SHP77 treated with DMSO at 0.1 percent for 48 hours (cell line): ENCODE measurements at places on chromosomes 16 and 17.

GRCh38 chr16:21219551-21219950, 8.2 kb upstream of the ZP2 start:
- DNase-seq, result no peak

DNA sequence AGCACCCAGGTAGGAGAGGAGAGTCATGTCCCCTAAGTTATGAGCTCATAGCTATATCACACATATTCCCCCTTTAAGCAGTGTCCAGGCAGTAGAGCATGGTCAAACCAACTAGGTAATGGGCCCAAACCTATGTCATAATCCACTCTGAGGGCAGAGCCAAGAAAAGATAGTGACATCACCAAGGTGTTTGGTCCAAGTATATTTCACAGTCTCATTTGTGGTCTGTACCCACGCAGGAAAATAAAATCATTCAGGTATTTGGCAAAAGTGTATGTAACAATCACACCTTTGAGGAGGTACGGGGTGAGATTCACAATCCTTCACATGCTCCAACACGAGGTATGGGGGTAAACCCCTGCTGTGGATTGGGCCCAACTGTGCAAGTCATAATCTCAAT, 2112.8 kb downstream of the TP53TG3F start:
- no peak for DNase-seq

DNA sequence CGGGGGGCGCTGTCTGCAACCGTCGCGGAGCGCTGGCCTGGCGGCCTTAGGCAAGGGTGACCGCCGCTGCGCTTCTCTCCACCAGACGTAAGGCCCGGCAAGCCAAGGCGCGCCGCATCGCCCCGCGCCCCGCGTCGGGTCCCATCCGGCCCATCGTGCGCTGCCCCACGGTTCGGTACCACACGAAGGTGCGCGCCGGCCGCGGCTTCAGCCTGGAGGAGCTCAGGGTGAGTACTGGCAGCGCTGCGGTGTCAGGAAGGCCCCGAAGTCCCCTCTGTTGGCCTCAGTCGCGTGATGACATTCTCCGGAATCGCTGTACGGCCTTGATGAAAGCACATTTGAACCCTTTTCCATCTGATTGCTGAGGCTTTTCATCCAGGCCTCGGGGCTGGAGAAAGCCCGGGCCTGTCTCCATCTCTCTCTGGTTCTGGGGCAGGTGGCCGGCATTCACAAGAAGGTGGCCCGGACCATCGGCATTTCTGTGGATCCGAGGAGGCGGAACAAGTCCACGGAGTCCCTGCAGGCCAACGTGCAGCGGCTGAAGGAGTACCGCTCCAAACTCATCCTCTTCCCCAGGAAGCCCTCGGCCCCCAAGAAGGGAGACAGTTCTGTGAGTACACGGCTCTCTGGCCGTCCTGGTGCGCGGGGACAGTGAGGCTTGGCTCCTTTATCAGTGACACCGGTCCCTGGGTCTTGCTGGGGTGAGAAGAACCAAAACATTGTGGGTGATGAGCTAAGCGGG, 831 bp downstream of the RPL13 start:
- no peak for DNase-seq

- DNase-seq, result no peak
These were observed 49.6 kb downstream of the NLK start for GRCh38 chr17:28092088-28092487.

- no peak for DNase-seq
These were observed 55.5 kb upstream of the DLX4 start for GRCh38 chr17:49913226-49914095.

- no peak for DNase-seq
These were observed 492.0 kb upstream of the ERCC4 start for GRCh38 chr16:13427943-13428342.

DNA sequence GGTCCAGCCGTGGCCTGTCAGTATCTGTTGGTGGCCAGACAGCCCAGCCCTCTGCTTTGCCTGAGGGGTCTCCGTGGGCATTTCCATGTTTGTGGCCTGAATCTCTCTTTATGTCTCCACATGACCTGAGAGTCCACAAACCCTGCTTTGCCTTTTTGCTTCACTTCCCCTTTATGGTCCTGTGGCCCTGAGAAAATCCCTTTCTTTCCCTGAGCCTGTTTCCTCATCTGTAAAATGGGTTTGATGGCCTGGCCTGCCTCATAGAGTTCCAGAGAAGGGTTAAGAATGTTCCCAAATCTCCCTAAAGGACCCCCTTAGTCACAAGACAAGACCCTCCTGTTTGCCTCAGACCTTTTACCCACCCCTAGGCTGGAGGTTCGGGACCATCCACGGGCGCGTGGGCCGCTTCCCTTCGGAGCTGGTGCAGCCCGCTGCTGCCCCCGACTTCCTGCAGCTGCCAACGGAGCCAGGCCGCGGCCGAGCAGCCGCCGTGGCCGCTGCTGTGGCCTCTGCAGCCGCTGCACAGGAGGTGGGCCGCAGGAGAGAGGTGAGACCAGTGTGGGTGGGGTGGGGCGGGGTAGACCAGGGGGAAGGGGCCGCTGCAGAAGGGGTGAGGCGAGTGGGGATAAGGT, 26.2 kb upstream of the ALKBH5 start:
- DNase-seq, result no peak

DNA sequence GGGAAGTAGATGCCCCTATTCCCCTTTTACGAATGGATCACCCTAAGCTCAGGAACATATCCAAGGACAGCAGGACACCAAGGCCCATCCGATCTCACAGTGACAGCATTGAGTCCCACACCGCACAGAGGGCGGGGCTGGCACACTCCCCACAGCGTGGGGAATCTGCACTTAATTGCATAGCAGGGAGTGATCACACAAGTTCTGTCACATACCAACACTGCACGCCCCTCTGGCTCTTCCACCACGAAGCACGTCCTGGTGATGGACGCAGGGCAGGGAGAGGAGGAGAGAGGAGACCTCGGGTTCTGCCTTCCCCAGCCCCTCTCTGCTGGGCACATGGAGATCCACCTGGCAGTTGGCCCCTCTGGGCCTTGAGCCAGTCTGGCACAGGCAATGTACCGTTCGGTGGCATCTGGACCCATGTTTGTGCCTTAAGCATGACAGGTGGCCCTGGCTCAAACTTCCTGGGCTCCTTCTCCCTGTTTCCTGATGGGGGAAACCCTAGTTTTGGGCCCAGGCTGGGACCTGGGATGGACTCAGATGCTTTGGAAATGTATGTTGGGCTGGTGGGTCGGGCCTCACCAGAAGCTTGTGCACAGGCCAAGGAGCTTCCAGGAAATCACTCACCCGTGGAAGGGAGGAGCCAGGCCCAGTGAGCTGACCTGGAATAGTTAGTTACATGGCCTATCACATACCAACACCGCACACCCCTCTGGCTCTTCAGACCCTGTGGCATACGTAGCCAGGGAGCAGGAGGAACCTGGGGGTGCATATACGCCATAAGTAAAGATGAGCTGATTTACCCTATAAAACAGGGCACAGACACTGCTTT, 35.1 kb upstream of the CREBBP start:
- no peak for DNase-seq

DNA sequence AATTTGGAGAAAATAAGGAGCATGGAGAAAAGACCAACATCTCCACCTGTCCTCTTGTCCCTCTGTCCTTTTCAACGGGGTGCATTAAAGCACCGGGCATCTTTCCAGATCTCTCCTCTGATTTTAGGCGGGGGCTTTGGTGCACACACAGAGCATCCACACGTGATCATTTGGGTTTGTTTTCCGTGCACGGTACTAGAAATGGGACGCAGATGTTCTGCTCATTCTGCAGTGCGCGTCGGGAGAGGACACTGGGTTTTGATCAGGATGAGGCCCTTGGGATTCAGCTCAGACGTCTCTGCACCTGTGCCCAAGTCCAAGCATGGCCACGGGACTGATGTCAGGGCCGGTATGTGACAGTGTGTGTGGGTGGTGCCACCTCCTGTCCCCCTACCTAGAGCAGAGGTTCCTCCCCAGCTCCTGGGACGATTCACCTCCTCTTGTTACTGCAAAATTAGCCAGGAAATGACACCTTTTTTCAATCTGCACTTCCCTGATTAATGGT, 31.9 kb downstream of the PDIA2 start:
- DNase-seq, result no peak

GRCh38 chr17:32158870-32159585, 16.7 kb downstream of the RHOT1 start:
- DNase-seq, result no peak

- DNase-seq, result no peak
These were observed 44.1 kb upstream of the MGAT5B start for GRCh38 chr17:76824093-76824492.

DNA sequence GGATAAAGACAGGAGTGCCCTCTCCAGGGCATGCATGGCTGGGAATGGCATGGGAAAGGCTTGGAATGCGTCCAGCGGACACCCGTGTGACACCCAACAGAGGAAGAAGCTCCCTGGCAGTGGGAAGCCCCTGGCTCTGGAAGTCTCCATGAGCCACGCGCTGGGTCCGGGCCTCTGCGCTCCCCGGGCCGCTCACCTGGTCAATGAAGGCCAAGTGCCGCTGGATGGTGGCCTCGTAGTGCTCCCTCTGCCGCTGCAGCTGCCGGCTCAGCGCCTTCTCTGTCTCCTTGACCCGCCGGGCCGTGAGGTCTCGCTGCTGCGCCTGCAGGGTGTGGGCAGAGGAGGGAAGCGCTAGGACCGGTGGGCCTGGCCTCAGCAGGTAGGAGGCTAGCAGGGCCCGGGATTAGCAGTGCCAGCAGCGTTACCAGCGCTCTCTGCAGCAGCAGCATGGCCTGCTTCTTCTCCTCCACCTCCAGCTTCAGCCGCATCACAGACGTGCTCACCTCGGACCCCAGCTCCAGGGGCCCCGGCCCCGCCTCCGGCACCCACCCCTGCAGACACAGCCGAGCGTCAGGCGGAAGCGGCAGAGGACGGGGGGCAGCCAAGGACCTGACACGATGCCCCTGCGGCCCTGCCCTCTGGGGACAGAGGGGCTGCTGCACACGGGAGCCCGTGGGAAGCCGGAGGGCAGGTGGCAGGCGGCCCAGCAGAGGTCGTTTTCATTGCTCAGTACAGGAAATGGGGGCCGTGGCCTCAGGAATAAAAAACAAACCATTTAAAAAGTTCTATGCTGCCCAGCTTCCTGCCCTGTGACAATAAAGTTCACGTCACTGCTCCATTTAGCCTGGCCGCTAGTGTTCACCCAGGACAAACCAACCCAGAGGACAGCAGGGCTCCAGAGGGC, 26.0 kb downstream of the CEP131 start:
- DNase-seq, result no peak

GRCh38 chr17:81217491-81217890, 5.3 kb downstream of the CEP131 start:
- DNase-seq, result no peak

DNA sequence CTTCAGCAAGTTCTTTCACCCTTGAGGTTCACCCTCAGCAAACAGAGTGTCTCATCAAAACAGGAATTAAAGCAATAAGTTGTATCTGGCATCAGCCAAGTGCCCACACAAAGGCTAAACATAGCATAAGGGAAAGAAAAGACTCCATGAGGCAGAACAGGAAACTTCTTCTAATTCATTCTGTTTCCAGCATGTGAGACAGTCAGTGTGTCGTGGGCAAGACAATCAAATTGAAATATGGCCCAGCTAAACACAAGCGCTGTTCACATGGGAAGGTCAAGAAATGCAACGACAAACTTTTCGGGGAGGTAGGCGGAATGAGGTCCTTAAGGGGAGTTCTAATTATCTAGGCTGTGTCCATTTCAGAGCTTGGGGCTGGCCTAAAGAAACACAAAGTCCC, 393.4 kb downstream of the HAPSTR1 start:
- DNase-seq, result no peak

DNA sequence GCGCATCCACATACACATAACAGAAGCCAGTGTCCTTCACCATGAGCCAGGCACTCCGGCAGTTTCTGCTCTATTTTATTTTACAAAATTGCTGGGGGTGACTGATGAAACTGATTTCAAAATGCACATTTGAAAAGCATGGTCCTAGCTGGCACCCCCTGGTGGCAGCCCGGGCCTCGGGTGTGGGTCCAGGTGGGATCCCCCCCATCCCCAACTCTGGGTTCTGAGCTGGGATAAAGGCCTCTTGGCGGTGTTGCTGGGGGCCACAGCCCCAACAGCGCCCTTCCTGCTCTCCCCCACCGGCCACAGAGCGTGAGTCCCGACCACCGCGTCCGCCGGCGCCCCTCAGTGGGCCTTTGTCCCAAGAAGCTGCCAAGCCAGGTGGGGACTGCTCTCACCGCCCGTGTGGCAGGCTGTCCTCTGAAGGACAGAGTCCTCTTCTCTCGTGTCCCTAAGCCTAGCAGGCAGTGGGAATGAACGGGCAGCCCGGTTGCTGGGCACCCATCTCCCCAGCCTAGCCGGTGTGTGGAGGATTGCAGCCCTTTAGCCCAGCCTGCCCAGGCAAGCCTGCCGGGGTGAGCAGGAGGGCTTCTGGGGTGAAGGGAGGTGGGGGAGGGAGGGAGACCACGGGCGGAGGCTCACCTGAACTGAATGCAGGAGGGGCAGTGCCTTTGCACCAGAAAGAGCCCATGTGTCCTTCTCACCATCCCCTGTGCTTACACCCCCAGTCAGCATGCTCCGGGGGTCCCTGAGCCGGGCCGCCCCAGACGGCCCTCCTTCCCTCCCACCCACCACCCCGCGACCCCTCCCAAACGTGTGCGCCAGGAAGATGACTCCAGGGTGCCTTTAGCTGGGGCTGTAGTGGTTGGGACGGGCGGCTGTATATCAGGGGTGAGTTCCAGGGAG, 898 bp downstream of the SNAI3 start:
- no peak for DNase-seq

GRCh38 chr17:19647697-19648474, 665 bp upstream of the ALDH3A2 start:
- DNase-seq, result peak; percentile 91

- DNase-seq, result peak; percentile 2
These were observed 49.1 kb upstream of the ACSF3 start for GRCh38 chr16:89044418-89045180.

- no peak for DNase-seq
These were observed 25.2 kb downstream of the TK2 start for GRCh38 chr16:66524601-66525164.

- DNase-seq, result no peak
These were observed 12.7 kb upstream of the AMFR start for GRCh38 chr16:56438038-56438437.

DNA sequence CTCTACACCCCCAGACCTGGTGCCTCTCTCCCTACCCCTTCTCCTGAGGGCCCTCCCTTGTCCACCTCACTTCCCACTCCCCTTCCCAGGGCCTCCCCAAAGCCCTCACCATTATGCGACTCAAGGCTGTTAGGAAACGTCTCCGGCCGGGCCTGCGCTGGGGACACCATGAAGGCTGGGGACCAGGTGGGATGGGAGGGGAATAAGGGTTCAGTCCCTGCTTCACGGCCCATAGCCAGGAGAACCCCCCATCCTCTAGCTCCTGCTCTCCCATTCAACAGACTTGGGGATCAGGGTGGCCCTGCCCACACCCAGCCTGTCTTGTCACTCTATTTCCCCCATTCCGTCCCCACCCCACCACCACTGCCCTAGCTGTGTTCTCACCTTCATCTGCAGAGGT, 2.1 kb downstream of the NEURL4 start:
- DNase-seq, result no peak

DNA sequence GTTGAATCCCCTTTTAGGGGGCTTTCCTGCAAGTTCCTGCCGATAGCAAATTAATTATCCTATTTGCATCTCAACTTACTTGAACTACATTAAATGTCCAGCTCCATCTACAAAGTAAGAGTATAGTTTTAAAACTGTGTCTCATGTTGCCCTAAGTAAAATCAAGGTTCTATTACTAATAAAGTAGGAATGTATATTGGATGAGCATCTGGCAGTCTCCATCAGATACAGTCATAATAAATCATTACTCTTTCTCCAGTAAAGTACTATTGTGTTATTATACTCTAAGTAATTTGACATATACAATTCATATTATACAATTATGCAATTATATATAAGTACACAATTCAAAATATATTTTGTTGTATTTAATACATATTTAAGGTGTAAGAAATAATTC, 249.3 kb downstream of the CEP112 start:
- DNase-seq, result no peak

- DNase-seq, result no peak
These were observed 28.2 kb upstream of the CACNG1 start for GRCh38 chr17:67016039-67016762.
